ENCODE measurements at places on chromosomes 13 and 19.
A peak's percentile ranks its signal among the peaks of the same experiment; 100 is the strongest.

DNA sequence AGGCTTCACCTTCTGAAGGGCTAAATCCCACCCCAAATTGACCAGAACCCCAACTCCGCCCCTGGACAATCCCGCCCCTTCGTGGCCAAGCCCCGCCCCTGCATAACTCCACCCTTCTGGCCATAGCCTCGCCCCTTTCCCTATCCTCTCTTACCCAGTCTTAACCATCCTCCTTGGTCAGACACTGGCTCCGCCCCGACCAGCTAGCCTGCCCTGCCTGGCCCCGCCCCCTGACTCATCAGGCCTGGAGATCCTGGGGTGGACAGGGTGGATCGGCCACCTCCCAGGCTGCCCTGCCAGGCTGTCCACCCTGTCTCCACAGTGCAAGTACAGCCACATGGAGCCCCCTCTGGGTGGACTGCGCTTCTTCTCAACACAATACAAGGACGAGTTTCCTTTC is 8.0 kb upstream of the ZNF358 start:
- peak; percentile 73 for DNase-seq

DNA sequence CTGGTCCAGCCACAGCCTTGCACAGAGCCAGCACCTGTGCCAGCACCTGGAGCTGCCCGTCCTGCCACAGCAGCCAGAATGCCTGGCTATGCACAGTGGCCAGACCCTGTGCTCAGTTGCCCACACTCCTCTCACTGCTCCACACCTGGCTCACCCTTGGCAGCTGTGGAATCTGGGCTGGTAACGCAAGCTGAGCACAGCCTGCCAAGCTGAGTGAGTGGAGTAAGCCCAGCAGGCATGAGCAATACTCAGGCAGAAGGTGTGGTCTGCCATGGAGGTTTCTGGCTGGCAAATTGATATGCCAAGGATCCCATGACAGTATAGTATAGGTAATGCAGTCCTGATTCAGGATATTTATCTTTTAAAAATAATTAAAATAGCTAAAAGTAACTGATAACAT is 122.2 kb downstream of the PCDH9 start:
- DNase-seq = no peak

DNA sequence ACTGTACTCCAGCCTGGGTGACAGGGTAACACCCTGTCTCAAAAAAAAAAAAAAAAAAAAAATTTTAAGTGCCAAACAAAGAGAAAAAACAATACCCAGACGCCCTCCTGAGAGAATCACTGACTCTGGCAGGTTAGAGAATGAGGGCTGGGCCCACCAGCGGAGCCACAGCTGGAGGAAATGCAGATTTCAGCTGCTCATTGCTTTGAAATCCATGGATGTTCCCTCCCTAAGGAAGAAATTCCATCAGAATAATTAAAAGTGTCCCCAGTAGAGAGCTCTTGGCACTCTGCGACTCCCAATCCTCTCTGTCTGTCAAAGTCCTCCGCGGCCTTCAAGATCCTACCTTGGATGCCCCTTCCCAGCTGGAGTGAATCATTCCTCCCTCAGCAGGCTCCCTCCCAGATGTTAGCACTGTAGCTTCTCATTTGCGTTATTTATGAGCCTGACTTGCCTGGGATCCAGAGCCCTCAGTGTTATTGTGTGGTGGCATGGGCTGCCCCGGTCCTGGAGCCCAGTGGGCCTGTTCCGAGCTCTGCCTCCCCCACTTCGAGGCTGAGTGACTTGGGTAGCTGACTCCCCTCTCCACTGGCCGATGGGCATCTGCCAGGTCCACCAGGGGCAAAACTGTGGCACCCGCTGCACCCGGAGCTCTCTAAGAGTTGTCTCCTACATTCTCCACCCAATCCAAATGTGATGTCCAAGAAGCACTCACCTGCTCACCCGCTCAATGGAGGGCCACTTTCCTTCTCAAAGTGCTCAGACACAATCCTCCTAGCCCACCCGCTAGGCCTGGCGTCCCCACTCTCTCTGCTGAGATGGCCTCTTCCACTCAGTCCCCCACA is 47.0 kb downstream of the SERP2 start:
- DNase-seq = no peak

- DNase-seq = no peak
These were observed 1.2 kb upstream of the LRRC63 start for GRCh38 chr13:46210362-46211083.

DNA sequence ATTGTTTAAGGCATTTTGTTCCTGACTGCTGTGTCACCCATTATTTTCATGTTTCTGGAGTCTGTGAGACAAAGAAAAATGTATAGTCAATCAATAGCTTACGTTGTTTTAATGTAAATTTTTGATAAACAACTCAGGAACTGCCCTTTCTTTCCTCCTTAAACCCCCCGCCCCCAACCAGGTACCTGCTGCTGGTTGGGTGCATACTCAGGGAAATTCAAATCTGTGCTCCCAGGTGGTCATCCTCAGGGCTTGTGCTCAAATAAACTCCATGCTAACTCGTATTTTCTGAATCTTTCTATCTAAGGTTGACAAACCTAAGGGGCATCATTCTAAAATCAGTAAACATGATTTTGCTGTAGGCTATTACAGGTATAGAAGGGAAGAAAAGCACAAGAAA is 4.1 kb upstream of the CDC16 start:
- no peak for DNase-seq

- DNase-seq = no peak
These were observed 6.8 kb upstream of the KDM4B start for GRCh38 chr19:4962085-4962619.

DNA sequence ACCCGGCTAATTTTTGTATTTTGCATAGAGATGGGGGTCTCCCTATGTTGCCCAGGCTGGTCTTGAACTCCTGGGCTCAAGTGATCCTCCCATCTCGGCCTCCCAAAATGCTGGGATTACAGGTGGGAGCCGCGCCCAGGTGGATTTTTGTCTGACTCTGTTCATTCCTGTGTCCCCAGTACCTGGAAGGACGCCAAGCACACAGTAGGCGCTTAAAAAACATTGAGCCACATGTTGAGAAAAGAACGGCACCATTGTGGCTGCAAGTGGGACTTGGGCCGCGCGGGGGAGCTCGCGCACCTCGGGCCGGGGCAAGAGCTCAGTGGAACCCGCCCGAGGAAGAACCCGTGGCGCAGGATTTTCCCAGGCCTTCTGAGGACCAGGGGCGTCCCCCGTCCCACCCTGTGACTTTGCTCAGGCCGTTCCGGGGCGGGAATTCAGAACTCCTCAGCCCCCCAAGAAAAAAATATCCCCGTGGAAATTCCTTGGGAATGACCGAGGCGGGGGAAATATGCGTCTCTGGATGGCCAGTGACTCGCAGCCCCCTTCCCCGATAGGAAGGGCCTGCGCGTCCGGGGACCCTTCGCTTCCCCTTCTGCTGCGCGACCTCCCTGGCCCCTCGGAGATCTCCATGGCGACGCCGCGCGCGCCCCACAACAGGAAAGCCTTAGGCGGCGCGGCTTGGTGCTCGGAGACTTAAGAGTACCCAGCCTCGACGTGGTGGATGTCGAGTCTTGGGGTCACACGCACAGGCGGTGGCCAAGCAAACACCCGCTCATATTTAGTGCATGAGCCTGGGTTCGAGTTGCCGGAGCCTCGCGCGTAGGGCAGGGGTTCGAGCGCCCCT is 1.4 kb upstream of the ICAM1 start:
- DNase-seq = peak; percentile 87

GRCh38 chr13:94053986-94054593 is 425.4 kb downstream of the DCT start:
- DNase-seq = no peak

GRCh38 chr19:54493967-54494585 is 8.6 kb upstream of the LAIR2 start:
- no peak for DNase-seq

GRCh38 chr13:99665711-99666110 is 164.4 kb downstream of the TM9SF2 start:
- no peak for DNase-seq

DNA sequence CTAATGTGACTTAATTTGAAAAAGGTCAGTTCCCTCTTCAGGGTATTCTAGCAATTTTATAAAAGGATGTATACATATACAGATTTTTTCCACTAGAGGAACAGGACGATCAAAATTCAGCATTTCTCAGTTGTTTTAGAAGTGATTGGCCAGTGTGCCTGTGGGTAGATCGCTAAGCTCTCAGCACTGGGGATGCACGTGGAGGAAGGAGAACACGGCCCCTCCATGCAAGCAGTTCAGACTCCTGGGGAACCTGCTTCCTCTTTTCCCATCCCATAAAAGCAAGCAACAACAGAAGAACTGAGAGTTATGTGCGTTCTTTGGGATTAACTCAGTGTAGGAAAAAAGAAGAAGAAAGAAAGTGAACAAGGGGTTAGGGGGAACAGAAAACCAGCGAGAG is 328.8 kb downstream of the FOXO1 start:
- no peak for DNase-seq

GRCh38 chr13:36914648-36915047 is 5.4 kb downstream of the SMAD9 start:
- no peak for DNase-seq

DNA sequence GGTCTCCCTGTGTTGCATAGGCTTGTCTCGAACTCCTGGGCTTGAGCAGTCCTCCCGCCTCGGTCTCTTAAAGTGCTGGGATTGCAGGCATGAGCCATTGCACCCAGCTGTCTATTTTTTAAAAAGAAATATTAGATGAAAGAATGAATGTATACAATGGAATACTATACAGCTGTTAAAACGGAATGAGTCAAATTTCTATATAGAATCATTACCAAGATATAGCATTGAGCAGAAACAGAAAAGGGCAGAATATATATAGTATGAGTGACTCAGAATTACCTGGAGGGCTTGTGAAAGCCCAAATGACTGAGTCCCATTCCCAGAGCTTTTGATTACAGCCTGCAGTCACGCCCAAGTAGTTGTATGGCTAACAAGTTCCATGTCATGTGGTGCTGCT is 4.4 kb downstream of the DACT3 start:
- no peak for DNase-seq

- no peak for DNase-seq
These were observed 1.1 kb downstream of the RBM26 start for GRCh38 chr13:79404985-79405384.
